ENCODE measurements at places on chromosomes 4 and X.
A peak's percentile ranks its signal among the peaks of the same experiment; 100 is the strongest.

GRCh38 chr4:175048906-175049305 lies 130.7 kb downstream of the ADAM29 start:
- DNase-seq, result no peak

DNA sequence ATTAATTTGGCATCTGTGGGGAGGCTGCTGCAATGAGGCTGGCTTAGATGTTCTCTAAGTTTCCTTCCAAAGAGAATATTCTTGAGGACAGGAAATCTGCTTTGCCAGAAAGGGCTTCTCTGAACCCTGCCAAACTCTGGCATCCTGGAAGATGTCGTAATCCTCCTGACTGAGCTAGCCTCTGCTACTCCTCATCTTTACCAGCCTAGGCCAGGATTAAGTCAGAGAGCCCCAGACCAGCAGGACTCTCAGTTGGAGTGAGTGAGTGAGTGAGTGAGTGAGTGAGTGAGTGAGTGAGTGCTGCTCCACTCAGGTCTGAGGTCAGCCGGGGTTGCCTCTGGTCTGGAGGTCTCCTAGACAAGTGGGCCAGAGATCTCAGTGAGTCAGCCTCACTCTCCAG lies 104.9 kb upstream of the SOD3 start:
- DNase-seq, result no peak

- DNase-seq, result no peak
Measured at GRCh38 chrX:42189576-42189975, 266.2 kb upstream of the CASK start.

DNA sequence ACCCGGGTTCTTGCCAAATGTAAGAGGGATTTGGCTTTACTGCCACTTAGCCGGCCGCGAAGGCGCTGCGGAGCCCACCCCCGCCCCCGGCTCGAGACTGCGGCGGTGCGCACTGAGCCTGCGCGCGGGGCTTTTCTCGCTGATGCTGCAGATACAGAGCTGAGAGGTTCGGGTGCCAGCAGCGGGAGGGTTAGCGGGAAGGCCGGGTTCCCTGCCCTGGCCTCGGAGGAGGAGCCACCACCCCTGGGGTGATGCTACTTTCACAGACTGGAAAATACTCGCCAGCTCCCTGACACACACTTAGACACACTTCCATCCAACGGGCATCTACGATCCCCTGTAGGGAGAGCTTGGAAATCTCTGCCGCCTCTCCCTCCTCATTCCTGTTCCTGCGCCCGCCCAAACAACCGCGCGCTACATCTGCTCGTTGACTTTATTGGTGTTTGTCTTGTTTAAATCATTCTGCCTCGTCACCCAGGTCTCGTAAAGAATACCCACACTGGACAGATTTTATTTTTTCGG lies 2.1 kb upstream of the PCDH7 start:
- DNase-seq, result no peak

GRCh38 chr4:99893839-99894160 lies 427 bp downstream of the LAMTOR3 start:
- no peak for DNase-seq

GRCh38 chr4:84965553-84966381 lies 723 bp downstream of the WDFY3 start:
- no peak for DNase-seq

DNA sequence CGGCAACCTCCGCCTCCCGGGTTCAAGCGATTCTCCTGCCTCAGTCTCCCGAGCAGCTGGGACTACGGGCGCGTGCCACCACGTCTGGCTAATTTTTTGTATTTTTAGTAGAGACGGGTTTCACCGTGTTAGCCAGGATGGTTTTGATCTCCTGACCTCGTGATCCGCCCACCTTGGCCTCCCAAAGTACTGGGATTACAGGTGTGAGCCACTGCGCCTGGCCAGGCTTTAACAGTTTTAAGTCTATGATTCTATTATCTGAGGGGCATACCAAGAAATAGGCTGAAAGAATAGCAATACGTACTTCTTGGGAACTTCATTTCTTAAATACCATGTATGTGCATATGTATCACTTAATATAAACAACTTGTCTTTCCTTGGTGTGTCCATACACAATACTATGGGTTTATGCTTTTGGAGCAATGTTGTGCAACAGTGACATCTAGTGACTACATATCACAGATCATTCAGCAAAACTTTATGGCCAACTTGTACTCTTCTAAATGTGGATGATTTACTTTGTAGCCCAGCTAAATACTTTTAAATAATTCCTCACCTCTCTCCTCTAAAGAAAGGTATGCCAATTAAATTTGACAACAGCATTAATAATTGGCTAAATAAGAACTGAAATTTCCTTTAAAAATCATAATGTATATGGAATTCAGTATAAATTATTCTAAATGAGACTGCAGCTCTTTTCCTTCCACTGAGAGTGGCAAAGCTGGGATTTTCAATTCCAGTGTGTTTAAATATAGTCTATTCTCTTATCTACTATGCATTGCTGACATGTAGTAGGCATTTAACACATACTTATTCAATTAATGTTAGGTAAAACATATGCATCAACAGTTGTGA lies 10.4 kb downstream of the SLC9B1 start:
- DNase-seq, result peak; percentile 12

- no peak for DNase-seq
Measured at GRCh38 chr4:22435652-22436051, 80.2 kb downstream of the ADGRA3 start.

DNA sequence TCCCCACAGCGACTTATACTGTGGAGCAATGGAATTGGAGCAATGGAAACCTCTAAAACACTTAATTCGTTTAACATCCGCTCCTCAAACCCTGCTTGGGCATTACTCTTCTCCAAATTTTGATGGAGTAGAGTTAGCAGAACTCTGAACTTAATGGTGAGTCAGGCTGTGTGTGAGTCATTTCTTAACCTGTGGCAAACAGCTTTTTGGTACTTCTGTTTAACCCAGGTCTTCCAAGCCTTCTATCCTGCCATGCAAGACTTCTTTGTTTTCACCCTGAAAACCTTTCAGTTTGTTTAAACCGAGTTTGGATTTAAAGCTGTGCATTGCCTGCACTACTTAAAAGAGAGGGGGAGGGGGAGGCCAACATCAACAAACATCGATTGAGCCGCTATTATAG lies 3.6 kb upstream of the AMOT start:
- no peak for DNase-seq

DNA sequence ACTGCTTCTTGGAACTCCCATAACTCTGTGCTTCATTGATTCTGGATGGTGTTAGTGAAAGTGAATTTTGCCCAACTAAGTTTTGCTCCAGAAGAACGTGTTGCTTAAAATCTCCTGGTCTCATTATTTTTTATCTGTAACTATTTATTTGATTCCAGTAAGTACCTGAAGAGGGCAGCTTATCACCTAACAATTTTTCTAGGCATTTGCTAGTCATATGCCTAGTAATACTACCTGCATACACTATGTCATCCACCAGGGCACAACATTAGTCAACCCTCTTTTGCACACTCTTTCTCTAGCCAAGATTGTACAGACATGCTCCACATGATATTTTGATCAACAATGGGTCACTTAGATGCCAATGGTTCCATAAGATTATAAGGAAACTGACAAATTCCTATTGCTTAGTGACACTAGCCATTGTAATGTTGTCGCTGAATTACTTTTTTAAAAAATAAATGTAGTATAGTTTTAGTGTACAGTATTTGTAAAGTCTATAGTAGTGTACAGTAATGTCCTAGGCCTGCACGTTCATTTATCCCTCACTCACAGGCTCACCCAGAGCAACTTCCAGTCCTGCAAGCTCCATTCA lies 499.9 kb upstream of the AADAT start:
- DNase-seq, result no peak

- no peak for DNase-seq
Measured at GRCh38 chr4:147094238-147094637, 148.6 kb upstream of the TTC29 start.

DNA sequence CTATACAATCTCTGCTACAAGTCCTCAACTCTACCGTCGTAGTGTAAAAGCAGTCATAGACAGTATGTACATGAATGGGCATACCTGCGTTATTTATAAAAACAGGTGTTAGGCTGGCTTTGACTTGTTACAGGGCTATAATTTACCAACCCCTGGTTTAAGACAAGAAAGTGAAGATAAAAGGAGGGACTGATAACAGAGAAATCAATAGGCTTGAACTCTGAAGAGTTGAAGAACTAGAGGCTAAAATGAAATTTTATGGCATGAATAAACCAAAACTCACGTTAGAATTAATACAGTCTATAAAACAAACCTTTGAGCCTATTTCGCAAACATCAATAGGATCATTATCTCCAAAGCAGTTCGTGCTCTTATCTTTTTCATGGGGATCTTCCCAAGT lies 36.2 kb downstream of the PPA2 start:
- DNase-seq, result no peak

DNA sequence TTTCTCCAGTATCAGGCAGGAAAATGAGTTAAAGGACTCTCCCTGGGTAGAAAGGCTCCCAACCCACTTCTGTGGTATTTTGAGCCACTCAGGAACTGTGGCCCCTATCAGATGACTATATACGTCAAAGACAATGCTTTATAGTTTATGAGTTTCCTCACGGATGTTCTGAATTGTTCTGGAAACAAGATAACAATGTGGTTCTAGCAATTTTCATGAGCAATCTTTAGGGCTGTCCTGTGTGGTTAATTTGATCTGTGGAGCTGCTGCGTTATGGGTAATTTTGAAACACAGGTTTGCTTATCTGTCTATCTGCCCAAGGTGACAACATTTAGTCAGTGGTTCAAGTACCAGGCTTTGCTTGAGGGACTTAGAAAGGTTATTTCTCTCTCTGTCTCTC lies 46.7 kb upstream of the IL2 start:
- DNase-seq, result no peak

DNA sequence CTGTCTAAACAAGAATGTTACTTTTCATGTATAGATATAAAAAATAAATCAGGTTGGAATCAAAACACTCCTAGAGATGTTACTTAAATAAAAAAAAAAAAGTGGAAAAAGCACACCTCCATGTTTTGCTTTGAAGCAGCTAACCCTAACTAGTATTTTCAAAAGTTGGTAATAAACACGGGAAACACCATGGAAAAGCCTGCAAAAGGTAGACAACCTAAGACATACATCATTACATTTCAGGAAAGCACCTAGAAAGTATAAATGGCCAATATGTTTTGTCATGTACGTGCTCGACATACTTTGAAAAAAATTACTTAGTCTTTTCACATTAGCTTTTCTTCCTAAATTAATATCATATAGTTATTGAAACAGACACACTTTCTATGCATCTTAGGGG lies 130.1 kb upstream of the SH3RF1 start:
- no peak for DNase-seq

DNA sequence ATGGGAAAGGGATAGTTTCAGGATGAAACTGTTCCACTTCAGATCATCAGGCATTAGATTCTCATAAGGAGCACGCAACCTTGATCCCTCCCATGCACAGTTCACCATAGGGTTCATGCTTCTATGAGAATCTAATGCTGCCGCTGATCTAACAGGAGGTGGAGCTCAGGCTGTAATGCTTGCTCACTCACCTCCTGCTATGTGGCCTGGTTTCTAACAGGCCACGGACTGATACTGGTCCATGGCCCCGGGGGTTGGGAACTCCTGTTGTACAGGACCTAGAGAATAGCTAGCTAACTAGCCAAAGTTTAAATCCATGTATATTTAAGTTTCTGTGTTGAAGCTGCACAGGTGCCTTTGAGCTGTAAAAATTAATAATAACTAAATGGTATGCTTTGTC lies 65.8 kb upstream of the MMAA start:
- no peak for DNase-seq

DNA sequence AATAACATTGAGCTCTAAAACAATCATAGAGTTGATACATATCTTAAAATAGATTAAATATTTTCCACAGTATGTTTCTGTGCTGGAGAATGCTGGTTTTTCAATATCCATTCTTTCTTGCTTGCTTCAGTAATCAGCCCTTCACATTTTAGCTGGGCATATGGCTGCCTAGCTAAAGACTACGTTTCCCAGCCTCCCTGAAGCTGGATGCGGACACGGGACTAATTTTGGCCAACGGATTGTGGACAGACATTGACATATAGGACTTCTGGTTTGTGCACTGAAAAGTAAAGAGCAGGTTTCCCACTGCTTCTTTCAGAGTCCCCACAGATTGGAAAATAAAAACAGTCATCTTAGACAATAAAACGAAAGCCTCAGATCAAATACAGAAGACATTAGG lies 97.3 kb downstream of the COL25A1 start:
- DNase-seq, result no peak

GRCh38 chr4:107069049-107069448 lies 32.9 kb upstream of the DKK2 start:
- DNase-seq, result no peak

DNA sequence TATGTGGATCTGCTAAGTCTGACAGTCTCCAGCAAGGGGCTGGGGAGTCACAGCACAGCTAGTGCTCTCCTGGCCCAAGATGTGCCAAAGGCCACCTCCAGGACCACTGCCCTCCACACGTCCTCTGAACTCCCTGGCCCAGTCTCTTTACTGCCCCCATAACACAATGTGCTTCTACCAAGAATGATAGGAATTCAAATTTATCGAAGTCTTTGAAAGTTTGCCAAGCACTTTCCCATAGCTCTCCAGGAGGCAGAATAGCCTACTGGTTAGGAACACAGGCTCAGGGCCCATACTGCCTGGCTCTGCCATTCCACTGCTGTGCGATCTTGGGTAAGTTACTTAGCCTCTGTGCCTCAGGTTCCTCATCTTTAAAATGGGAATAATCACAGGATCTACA lies 86.7 kb downstream of the NHSL2 start:
- DNase-seq, result no peak

DNA sequence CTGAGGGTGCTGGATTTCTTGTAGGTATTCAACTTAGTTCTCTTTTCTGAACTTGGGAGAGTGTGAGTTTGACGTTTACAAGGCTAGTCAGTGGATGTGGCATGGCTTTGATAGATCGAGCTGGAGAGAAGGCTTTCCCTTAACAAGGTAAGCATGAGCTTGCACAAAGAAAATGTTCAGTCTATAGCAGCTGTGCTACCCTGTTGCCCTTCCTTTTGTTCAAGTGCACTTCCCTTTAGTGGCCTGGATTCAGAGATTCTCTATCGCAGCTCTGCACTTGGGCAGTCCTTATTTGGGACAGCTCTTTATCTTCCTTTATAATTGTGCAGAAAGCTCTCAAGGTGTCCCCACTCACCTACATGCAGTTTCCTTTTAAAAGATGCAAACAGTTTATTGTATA lies 198.0 kb downstream of the ARHGAP24 start:
- no peak for DNase-seq

- no peak for DNase-seq
Measured at GRCh38 chr4:127957105-127957504, 7.9 kb downstream of the MFSD8 start.

DNA sequence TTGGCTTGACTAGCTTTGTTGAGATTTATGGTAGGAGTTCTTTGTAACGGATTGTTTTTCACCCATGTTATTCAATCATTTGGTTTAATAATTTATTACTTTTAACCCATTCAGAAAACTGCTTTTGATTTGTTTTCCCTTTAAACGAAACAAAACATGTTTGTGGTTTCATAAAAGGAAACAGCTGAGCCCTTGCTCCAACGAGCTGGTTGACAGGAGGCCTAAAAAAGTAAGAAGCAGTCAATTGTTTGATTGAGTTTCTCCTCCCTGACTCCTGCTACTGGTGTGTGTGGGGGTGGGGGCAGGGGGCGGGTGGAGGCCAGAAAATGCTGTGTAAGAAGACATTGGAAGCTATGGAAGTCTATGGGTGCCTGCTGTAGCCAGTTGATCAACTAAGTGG lies 102.8 kb downstream of the CHRDL1 start:
- DNase-seq, result no peak

All from stimulated activated CD4-positive, alpha-beta T cell treated with anti-CD3 and anti-CD28 coated beads, Interleukin-2, amount 100 ng/mL, for 4 hours (primary cell).